ENCODE measurements at places on chromosomes 5 and 9. TPM values are rescaled to one million over a fixed set of nuclear protein-coding genes. Genes with fewer than 3 reads are reported as not detected.

TLE1 gene
- 42.2 TPM for polyA plus RNA-seq

DNA sequence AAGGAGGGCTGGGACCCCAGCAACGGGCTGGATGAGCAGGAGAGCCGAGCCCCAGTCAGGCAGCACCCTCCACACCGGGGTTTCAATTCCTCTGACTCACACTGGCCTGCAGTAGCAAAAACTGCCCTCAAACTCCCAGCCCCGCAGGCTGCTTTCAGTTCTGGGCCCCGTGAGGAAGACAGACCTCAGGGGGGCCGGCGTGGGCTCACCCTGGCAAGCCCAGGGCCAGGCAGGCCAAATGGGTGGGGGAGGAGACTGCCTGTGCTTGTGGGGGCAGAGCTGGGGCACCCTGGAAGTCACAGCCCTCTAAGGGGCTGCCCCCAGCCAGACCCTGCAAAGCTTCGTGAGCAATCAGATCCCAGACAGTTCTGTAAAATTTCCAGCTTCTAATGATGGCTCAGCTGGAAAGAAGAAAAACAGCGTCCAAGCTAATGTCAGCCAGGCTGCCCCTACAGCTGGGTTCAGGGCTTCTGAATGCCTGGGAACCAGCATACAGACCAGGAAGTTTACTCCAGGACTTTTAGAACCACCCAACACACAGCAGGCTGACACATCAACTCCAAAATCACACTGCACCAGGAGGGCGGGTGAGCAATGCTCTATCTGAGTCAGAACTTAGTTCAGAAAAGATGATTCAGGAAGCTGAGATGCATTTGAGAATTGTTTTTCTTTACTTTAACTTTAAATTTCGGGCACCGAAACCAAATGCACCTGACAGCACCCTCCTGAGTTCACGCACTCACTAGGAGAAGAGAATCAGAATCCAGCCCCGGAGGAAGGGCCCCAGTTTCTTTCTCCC lies 34.7 kb downstream of the LPCAT1 start:
- DNase-seq, result no peak

DNA sequence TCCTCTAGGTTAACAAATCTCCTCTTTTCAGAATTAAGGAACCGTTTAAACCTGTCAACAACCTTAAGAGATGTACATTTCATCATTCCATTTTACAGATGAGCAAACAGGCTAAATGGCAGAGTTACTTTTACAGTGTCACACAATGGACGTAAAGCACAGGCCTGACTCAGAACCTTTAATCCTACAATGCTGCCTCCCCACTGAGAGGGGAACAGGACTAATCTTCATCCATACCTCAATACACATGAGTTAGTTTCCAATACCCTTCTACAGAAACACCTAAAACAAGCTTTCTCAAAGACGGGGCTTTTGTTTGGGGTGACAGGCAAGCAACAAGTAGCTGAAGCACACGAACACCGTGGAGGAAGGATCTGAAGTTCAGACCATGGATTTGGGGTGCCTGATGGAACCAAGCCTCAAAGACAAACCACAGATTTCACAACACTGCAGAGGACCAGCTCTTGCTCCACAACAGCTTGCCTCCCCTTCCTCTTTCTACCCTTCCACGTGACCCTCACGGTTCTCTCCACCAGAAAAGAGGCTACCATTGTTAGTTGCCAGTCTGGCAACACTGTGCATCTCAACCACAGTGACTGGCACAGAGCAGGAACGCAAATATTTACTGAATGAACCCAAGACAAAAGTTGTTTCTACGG lies 1.8 kb downstream of the RNF130 start:
- no peak for DNase-seq

LCN10 gene
- 0.12 TPM for polyA plus RNA-seq

PRR7 gene
- polyA plus RNA-seq, result 0.41 TPM

NUP155 gene
- 24.5 TPM for polyA plus RNA-seq

DNA sequence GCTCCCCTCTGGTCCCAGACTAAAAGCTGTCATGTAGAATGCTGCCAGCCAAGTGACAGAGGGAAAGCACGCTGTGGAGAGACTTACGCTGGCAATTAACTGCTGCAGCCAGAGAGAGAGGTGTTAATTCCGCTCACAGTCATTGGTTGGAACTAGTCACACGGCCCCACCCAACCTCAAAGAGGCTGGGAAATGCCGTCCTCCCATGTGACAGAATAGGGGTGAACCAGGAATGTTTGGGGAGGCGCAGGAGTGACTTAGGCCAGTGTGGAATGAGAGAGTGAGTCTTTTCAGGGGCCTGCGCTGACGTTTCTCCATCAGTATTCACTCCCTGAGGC lies 87.6 kb downstream of the AMBP start:
- no peak for DNase-seq

GGTA1 gene
- 9.5 TPM for polyA plus RNA-seq

DNA sequence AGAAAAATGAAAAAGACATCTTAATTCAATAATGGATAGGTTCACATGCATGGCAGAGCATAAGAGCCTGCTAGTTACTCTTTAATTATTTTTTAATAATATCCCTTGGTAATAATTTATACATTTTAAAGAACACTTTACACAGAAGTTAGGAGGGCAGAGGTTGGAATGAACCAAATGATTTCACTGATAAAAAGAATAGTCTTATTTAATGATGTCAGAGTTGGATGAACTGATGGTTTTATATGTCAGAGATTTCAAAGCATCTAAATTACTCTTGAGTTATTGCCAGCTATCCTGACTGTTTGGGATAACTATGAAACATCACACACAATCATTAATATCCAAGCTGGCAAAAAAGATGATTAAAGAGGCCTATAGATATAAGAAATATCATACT lies 244.8 kb downstream of the CSNK1G3 start:
- no peak for DNase-seq

FOXD4L5 gene
- 0.18 TPM for polyA plus RNA-seq

GRCh38 chr9:91885746-91886413 lies 64.1 kb downstream of the ROR2 start:
- no peak for DNase-seq

Measured in right lung (tissue), 10 donors.